Colonic mucosa (tissue), 4 donors: ENCODE measurements at places on chromosomes 6 and 20.

- no peaks in the 10 kb centered on the region for H3K4me1 ChIP-seq
- DNase-seq: no peak
- H3K27me3 ChIP-seq: peaks cover 12% of the 10 kb centered on the region
- H3K36me3 ChIP-seq: no peaks in the 10 kb centered on the region
- no peak overlapping the region for H3K4me3 ChIP-seq
Measured at GRCh38 chr6:34152806-34153520, 7.1 kb upstream of the GRM4 start.

GRCh38 chr6:68632734-68633133 is 2.3 kb upstream of the ADGRB3 start:
- no peak overlapping the region for H3K4me3 ChIP-seq
- H3K36me3 ChIP-seq: no peaks in the 10 kb centered on the region
- H3K4me1 ChIP-seq: no peaks in the 10 kb centered on the region
- DNase-seq: no peak
- peaks cover 7% of the 10 kb centered on the region for H3K27me3 ChIP-seq
- no peak overlapping the region for H3K27ac ChIP-seq

- H3K4me3 ChIP-seq: no peak overlapping the region
- no peak overlapping the region for H3K27ac ChIP-seq
- no peaks in the 10 kb centered on the region for H3K36me3 ChIP-seq
- DNase-seq: no peak
- no peaks in the 10 kb centered on the region for H3K27me3 ChIP-seq
- no peaks in the 10 kb centered on the region for H3K4me1 ChIP-seq
Measured at GRCh38 chr6:45112711-45113110, 215.4 kb upstream of the RUNX2 start.

GRCh38 chr6:157669747-157670216 is 153.3 kb upstream of the SNX9 start:
- H3K27me3 ChIP-seq: no peaks in the 10 kb centered on the region
- H3K27ac ChIP-seq: peak overlapping the region; percentile 10
- peak; percentile 76 for DNase-seq
- H3K4me1 ChIP-seq: peaks cover 6% of the 10 kb centered on the region

DNA sequence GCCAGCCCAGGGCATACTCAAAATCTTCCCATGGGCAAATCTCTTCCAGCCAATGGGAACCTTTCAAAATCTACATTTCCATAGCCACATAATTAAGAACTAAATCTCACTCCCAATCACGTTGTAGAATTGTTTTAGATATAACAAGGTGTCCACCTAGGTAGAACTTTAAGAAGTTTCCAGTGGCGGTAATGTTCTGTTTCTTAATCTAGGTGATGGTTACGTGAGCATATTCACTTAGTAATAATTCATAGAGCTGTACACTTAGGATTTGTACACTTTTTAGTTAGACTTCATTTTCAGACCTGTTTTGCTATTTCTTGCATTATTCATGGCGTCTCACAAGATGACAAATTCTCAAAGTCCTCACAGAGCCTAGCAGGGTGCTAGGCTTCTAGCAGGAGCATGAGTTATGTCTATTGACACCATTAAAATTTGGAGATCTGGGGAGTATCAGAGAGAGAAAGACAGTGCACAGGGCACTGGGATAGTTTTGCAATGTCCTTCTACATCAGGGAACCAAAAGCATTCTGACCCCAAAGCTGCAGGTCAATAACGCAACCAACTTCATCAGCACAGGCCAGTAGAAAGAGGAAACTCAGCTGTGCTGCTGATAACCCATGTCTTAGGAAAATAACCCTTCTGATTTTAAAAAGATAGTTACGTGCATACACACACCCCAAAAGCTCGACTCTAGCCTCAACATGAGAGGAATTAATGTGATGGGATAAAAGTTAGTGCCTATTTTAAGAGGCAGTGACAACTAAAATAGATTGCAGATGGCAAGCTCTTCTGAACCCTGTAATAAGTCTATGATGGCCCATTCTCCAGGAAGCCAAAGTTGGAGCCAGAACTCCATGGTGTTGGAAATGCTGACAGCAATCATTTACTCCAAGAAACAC is 518.1 kb upstream of the JARID2 start:
- H3K36me3 ChIP-seq: no peaks in the 10 kb centered on the region
- no peak overlapping the region for H3K4me3 ChIP-seq
- H3K27me3 ChIP-seq: no peaks in the 10 kb centered on the region
- DNase-seq: no peak
- no peak overlapping the region for H3K27ac ChIP-seq

GRCh38 chr6:161342039-161342438 is 68.2 kb upstream of the AGPAT4 start:
- H3K27ac ChIP-seq: no peak overlapping the region
- H3K4me3 ChIP-seq: no peak overlapping the region
- H3K4me1 ChIP-seq: no peaks in the 10 kb centered on the region
- H3K36me3 ChIP-seq: no peaks in the 10 kb centered on the region

GRCh38 chr6:163944897-163945296 is 530.4 kb downstream of the QKI start:
- H3K27ac ChIP-seq: no peak overlapping the region
- no peaks in the 10 kb centered on the region for H3K4me1 ChIP-seq
- H3K27me3 ChIP-seq: no peaks in the 10 kb centered on the region
- H3K4me3 ChIP-seq: no peak overlapping the region

DNA sequence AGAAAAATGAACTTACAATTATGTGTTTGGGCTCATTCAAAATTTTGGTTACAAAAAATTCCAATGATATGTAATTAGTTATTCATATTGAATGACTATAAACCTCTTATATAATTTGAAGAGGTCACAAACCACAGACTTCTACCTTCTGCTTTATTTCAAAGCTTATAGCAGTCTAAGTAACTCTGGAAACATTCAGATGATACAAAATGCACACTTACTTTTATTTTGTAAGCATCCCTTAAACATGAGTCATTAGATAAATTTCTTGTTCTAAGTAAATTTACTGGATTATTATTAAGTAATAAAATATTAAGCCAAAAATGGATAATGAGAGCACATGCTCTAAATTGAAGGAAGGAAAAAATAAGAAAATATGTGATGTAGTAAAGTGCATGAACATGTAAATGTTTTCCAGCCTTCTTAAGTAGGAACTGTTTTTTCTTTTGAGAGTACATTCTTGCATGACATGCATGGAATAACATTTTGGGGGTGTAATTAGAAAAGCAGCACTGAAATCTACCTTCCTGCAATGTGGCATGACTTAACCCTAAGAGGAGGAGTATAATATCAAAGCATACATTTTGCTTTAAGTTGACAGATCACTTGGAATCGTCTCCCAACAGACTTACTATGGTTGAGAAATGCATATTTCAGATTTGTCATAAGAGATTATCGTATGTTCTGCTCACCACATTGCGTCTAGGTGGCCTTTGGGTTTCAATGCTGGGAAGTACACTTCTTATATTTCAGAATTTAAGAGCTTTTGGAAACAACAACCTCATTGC is 372.7 kb upstream of the HSF2 start:
- no peaks in the 10 kb centered on the region for H3K36me3 ChIP-seq
- H3K27ac ChIP-seq: no peak overlapping the region
- no peak for DNase-seq
- no peaks in the 10 kb centered on the region for H3K4me1 ChIP-seq
- no peak overlapping the region for H3K4me3 ChIP-seq
- no peaks in the 10 kb centered on the region for H3K27me3 ChIP-seq

- H3K27me3 ChIP-seq: no peaks in the 10 kb centered on the region
- DNase-seq: no peak
- H3K36me3 ChIP-seq: no peaks in the 10 kb centered on the region
- no peaks in the 10 kb centered on the region for H3K4me1 ChIP-seq
Measured at GRCh38 chr20:1427457-1428054, 34.7 kb upstream of the FKBP1A start.

DNA sequence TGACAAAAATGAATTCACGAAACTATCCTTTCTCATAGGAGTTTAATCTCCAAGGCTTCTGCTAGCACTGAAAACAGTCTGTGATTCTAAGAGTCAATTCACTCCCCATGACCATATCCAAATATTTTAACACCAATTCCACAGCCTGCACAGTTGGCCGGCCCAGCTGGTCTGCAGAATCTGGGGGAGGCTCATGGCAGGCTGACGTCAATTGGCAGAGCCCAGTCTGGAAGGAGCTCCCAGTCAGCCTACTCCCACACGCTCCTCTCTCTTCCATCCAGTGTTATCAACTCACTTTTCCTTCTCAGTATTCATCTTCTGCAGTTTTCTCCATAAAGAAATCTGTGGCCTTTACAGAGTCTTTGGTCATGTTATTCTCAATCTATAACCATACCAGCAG is 111.0 kb downstream of the TBXT start:
- DNase-seq: no peak
- no peak overlapping the region for H3K27ac ChIP-seq
- H3K36me3 ChIP-seq: no peaks in the 10 kb centered on the region
- H3K4me1 ChIP-seq: no peaks in the 10 kb centered on the region

DNA sequence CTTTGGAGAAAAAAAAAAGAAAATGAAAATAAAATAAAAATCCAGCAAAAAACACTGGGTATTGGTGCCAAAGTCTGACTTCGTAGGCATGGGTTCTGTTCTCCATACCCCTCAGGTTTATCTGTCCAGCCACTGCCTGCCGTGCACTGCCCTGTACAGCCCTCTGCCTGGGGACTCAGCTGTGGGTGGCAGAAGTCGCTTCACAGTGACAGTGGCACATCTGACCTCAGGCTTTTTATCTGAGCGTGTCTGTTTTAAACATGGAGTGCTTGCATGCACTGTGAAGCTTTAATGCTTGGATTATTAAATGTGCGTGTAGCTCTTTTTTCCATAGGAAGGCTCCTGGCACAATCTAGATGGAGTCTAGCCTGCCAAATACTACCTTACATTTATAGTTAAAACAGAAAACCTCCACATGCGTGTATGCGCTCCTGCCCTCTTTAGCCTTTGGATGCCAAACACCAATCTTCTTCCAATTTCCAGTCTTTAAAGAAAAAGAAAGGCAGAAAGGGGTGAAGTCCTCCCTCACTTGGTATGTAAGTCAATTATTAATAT is 375.5 kb downstream of the UTRN start:
- H3K27me3 ChIP-seq: no peaks in the 10 kb centered on the region
- peaks cover 5% of the 10 kb centered on the region for H3K4me1 ChIP-seq
- peak; percentile 36 for DNase-seq
- H3K4me3 ChIP-seq: peak overlapping the region; percentile 25

- no peaks in the 10 kb centered on the region for H3K27me3 ChIP-seq
- no peaks in the 10 kb centered on the region for H3K36me3 ChIP-seq
- DNase-seq: peak; percentile 78
- no peaks in the 10 kb centered on the region for H3K4me1 ChIP-seq
- H3K27ac ChIP-seq: peak within 1 kb of the TSS; percentile 58
Measured at GRCh38 chr20:45174434-45175364, at the start of gene PI3. Gene PI3, plus strand, starts transcription at chr20:45174902. Its CDS starts 21 bp downstream, at chr20:45174923.

GRCh38 chr6:131951576-131952230 is 531 bp upstream of the CCN2 start:
- no peaks in the 10 kb centered on the region for H3K36me3 ChIP-seq
- peak overlapping the region; percentile 57 for H3K4me3 ChIP-seq
- H3K4me1 ChIP-seq: no peaks in the 10 kb centered on the region
- no peaks in the 10 kb centered on the region for H3K27me3 ChIP-seq
- no peak for DNase-seq
- peak overlapping the region; percentile 76 for H3K27ac ChIP-seq

GRCh38 chr6:142592876-142593275 is 291.1 kb downstream of the ADGRG6 start:
- H3K4me3 ChIP-seq: no peak overlapping the region
- no peaks in the 10 kb centered on the region for H3K27me3 ChIP-seq
- no peaks in the 10 kb centered on the region for H3K36me3 ChIP-seq
- H3K4me1 ChIP-seq: no peaks in the 10 kb centered on the region

DNA sequence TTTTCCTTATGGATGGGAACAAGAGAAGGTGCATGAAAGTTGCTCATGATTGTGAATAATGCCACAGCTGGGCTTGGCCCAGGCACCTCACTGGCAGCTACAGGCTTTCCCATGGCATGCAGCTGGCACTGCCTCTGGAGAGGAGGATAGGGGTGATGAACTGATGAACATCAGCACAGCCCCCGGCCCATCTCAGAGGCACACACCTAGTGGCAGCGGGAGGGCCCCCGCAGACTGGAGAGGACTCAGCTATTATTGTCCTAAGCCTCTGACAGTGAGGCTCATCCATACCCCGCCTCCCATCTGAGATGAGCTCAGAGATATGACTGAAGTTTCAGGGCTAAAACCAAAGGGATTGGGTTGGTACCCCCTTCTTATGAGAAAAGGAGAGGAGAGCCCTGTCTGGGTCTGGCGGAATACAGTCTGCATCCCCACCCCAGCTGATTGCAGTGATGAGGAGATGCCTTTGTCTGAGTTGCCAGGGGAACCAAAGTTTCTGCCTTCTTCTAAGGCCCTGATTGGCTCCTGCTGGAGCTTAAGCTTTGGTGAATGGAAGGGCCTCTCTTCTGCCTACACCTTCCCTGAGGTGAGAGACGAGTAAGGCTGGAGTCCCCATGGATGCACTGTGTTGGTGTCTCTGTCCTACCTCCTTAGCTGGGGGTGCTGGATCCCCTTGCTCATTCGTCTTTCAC is 27.6 kb upstream of the EPB41L1 start:
- H3K4me3 ChIP-seq: no peak overlapping the region
- H3K27me3 ChIP-seq: no peaks in the 10 kb centered on the region
- no peaks in the 10 kb centered on the region for H3K4me1 ChIP-seq
- no peak for DNase-seq

DNA sequence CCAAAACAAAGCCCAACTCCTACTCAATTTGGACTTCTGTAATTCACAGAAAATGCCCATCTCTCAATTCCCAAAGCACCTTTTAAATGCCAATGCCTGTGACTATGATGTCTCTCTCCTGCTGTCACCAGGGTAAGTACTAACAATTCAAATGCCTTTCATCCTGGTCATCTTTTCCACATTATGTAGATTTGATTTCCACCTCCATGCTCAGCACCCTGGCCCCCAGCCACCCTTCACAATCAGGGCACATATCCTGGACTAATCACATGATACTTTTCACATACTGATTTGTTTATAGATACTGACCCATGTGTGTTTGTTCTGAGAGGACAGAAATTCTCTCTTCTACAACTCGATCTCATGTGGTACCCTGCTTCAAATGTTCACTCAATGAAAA is 236.3 kb downstream of the PTPRK start:
- H3K36me3 ChIP-seq: no peaks in the 10 kb centered on the region
- no peak for DNase-seq
- no peak overlapping the region for H3K27ac ChIP-seq
- no peak overlapping the region for H3K4me3 ChIP-seq
- no peaks in the 10 kb centered on the region for H3K27me3 ChIP-seq

DNA sequence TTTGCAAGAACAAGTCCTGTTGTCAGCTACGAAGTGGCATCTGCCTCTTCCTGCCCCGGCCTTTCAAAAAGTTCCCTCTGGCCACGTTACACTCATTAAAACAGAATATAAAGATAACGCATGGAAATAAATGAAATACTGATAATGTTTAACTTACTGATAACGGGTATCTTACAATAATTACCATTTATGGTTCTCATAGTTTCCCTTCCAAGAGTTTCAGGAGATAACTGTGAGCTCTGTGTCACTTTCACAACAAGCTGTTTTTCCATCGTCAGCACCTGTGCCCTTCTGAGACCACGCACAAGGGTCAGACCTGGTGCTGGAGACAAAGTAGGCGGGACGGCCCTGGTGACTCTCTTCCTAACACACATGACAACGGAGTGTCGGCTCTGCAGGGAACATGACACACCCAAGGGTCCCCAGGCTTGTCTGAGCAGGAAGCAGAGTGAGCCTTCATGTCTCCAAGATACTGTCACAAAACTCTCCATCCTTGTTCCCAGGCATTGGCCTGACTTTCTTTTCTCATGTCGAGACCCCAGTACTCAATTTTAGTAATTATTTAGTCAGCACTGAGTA is 86.2 kb upstream of the THBS2 start:
- H3K36me3 ChIP-seq: no peaks in the 10 kb centered on the region
- H3K27ac ChIP-seq: no peak overlapping the region
- DNase-seq: no peak
- H3K4me1 ChIP-seq: no peaks in the 10 kb centered on the region
